ENCODE measurements at places on chromosomes 3 and 15.

- DNase-seq: no peak
These were observed 1.0 kb downstream of the PIGZ start for GRCh38 chr3:196967412-196968232.

DNA sequence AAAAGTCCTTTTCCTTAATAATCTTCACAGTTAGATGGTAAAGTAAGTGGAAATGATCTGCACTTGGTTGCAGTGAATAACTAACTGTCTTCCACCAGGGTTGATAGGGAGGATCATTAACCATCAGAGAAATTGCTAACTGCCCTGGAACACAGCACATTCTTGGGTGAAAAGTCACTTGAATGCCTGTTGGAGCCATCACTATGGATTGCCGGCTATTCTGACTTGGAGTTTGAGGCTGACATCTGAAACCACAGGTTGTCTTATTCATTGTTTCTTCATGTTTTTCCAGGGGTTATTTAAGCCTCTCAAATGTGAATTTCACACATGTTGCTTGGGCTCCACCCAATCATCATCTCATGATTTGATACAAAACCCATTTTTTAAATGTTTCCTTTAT lies 901.4 kb downstream of the MCTP2 start:
- DNase-seq: no peak

DNA sequence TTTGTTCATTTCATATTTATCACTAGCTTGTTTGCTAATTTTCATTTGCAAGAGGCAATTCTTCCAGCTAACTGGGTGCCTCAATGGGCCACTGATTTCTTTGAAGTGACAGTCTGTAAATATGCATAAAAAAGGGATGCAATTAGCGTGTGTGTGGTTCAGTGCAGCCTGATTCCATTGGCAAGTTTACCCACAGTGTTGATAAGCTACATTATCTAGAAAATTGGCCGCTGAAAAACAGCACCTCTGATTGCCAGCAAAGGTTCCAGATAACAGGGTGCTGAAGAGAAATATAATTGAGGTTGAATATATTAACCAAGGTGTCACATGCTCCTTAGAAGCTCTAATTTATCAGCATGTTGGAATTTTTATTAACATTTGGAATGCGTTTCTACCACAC lies 76.9 kb downstream of the SAMMSON start:
- no peak for DNase-seq

DNA sequence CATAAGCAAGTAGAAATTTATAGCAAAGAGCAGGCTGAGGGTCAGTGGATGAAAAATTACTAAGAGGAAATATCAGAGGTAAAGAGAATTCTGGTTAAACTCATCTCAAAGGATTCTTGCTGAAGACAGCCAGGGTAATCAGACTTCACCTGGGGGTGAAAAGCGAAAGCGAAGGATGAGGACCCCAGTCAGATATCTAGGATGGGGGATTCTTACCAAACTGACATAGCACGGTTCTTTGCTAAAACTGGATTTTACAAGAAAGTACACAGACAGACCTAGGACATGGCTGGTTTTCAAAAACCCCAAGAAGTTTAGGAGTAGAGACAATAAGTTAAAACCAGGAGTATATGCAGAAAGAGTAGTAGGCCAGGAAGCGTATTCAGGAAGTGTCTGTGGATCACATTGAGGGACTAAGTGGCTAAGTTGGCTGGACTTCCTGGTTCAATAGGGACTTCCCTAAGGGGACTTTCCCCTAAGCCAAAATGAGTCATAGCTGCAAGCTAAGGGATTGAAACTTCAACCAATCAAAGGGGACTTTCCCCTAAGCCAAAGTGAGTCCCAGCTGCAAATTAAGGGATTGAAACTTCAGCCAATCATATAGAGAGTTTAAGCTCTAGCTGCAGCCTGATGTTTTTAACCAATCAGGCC lies 2.4 kb upstream of the CFAP91 start:
- DNase-seq: peak; percentile 41

- DNase-seq: no peak
These were observed 193.5 kb downstream of the ULK4 start for GRCh38 chr3:41768363-41768762.

- DNase-seq: no peak
These were observed 126.5 kb downstream of the FMN1 start for GRCh38 chr15:33068007-33068481.

- peak; percentile 25 for DNase-seq
These were observed 660 bp downstream of the NECTIN3 start for GRCh38 chr3:111072031-111072921.

DNA sequence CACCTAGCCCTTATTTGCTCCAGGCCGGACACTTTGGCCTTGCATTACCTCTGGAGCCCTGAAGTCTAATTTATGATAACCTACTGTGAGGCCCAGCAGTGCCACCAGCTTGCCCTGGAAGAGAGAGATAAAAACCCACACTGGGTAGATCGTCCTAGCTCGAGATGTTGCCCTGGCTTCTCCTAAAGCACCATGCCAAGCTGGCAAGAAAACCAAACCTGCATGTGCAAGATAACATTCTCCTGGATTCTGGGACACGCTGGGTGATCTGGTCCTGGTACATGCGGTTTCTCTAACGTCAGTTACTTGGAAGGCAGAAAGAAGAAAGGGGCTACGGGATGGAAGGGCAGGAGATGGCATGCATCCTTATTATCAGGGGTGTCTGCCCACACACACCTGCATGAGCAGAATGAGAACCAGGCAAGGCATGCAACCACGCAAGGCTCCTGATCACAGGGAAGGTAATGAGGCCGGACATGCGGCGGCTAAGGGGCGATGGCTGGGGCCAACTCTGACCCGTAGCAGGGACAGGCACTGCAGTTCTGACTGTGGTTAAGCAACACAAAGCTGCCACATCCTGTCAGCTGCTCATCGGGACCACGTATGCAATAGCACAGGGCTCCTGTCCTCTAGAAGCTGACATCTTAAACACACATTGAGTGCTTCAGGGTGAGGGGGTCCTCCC lies 73.0 kb downstream of the OXNAD1 start:
- no peak for DNase-seq

GRCh38 chr15:89633585-89633984 lies 21.7 kb downstream of the KIF7 start:
- no peak for DNase-seq

DNA sequence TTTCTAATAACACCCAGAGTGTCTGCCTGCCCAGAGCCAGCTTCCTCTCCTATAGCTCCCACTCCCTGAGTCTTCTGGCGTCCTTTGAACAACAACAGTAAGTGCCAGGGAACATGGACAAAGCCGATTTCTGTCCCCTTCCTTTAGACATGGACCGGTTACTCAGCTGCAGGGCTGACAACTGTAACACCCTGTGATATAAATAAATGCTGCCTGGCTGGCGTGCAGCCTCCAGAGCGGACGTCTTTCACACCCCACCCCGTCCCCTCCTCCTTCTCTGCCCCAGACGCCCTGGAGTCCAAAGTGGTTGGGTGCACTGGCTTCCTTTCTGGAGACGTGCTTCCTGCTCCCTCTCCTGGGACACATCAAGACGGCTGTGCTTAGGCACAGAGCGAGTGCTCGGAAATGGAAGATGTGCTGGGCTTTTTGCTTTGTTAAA lies 281.9 kb upstream of the LRRFIP2 start:
- no peak for DNase-seq

- DNase-seq: no peak
These were observed 10.7 kb downstream of the CHST14 start for GRCh38 chr15:40481341-40482074.

DNA sequence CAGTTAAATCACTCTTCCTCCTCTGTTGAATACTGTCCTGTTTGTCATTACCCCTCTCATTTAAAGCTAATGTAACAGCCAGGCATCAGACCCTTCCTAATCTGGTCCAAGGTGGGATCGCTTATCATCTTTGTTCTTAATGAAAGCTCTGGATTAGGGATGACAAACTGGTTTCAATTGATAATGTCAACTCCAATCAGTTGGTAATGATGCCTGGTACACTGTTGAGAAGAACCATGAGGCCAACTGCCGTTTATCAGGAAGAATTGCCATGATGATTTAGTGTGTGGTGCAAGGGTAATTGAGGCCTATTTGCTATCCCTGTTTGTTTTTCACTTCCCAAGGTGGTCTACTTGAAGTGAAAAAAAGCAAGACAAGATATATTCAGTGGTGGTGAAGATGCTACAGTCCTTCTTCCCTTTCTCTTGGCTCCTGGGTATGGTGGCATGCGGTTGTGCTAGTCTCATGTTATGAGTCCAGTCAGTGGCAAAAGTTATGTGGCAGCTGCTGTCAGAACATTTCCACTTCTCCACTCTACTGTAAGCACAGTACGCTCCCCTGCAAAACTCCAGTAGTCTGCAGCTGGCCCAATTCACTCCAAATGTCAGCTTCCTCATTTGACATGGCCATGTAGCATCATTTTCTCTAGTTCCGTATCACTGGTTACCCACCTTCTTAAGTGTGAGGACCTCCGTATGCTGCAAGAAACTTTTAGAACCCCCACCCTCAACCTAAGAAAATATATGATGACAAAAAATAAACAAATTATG lies 72.5 kb downstream of the MORC1 start:
- DNase-seq: no peak

GRCh38 chr15:71496336-71496955 lies 313.9 kb upstream of the NR2E3 start:
- no peak for DNase-seq

DNA sequence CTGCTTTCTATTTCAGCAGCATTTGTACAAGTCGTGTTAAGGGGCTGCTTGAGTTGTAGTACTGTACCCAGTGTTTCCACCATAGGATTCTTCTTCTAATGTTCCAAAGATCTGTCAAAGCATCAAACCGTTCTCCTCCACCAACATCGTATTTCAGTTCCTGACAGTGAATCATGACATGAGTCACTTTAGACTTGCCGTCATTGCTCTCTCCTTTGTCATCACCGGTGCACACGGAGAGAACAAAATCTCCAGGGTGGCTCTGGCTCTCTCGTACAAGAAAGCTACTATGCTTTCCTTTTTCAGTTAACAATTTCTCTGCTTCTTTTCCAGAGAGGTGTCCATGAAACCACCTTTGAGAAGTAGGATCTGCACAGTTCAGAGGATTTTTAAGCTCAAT lies 270.9 kb upstream of the CCDC54 start:
- DNase-seq: no peak

DNA sequence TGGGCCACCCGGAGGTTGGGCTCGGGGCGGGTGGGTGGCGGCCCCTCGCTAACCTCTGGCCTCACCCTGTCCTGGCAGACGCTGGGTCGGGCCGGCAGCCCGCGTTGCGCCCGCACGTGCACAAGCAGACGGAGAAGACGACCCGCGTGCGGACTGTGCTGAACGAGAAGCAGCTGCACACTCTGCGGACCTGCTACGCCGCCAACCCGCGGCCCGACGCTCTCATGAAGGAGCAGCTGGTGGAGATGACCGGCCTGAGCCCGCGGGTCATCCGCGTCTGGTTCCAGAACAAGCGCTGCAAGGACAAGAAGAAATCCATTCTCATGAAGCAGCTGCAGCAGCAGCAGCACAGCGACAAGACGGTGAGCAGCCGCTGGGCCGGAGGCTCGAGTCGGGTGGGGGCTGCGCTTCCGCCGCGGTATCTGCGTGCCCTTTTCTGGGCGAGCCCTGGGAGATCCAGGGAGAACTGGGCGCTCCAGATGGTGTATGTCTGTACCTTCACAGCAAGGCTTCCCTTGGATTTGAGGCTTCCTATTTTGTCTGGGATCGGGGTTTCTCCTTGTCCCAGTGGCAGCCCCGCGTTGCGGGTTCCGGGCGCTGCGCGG lies 3.7 kb downstream of the ISL2 start:
- no peak for DNase-seq

- DNase-seq: no peak
These were observed 26.2 kb downstream of the EDC3 start for GRCh38 chr15:74669627-74670026.

- DNase-seq: no peak
These were observed 347.0 kb upstream of the LMCD1 start for GRCh38 chr3:8154617-8155016.

- no peak for DNase-seq
These were observed 15.0 kb downstream of the GCSAM start for GRCh38 chr3:112117841-112118571.

- DNase-seq: no peak
These were observed 42.8 kb upstream of the RNU6-1 start for GRCh38 chr15:67882487-67883233.

DNA sequence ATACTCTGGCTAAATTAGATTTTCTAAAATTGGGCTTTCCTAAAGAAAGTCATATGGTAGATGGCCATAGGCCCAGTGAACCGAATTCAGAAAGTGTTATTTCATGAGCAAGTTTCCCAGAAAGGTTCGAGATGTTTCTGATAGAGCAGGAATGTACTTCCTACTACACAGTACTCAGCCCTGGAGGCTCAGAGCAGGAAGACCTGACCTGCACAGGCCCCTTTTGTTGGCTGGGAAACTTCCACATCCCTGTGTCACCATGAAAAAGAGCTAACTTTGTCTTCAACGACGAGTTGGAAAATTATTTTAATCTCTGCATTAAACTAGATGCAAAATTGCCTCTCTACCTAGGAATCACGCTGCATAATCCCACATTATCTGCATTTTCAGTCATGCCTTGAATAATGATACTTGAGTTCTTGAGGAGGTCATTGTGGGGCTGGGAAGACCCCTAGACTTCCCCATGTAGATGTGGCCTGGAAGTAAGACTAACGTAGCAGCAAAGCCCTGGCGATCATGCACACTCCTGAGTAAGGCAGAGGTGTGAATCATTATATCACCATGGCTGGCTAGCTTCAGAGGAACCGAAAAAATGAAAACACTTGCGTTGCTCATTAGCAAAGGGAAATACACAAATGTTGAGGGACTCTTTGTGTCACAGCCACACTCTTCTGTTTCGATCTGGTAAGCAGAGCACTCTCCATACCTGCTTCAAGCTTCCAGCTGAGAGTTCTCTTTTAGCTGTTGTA lies 47.1 kb downstream of the CMTM7 start:
- DNase-seq: no peak

- peak; percentile 75 for DNase-seq
These were observed at the start of gene ATP1B3 for GRCh38 chr3:141876381-141876890. TSS of gene ATP1B3 (plus strand) at chr3:141876643. CDS start at chr3:141876802, 159 bp downstream.

- no peak for DNase-seq
These were observed 84.0 kb upstream of the PRR20G start for GRCh38 chr3:127371846-127372245.

- no peak for DNase-seq
These were observed 9.7 kb downstream of the TPM1 start for GRCh38 chr15:63052077-63052841.

GRCh38 chr3:169667166-169668071 lies 3.9 kb upstream of the MECOM start:
- DNase-seq: no peak

All from stimulated activated CD4-positive, alpha-beta T cell treated with anti-CD3 and anti-CD28 coated beads, Interleukin-12 subunit alpha, Interleukin-12 subunit beta, amount 100 ng/mL, for 48 hours (primary cell).